ENCODE measurements at places on chromosomes 12 and 14.

DNA sequence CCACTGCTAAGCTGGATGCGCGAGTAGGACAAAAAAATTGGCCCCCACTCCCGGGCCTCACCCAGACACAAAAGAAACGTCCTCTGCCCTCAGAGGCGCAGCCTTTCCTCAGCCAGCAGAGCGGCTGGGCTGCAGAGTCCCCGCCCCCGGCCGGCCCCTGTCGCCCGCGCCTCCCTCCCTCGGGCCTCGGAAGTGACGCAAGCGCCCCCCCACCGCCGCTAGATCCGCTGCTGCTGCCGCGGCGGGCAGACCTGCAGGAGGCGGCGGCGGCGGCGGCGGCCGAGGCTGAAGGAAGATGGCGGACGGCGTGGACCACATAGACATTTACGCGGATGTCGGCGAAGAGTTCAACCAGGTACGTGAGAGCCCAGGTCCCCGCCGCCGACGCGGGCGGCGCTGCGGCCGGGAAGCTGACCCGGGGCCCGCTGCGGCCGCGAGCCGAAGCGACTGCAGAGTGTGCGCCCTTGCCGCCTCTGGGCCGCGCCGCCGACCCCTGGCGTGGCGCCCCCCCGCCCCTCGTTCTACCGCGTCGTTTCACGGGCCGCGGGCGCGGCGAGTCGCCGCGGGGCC is at the start of gene CPSF6:
Gene CPSF6, plus strand, starts transcription at position 218 of the 570 bp plus-strand sequence. Its CDS starts 78 bp downstream, at position 296.
- DNase-seq = peak; percentile 100

- no peak for DNase-seq
Measured at GRCh38 chr14:31400031-31400638, 20.2 kb downstream of the HEATR5A start.

- no peak for DNase-seq
Measured at GRCh38 chr14:21072031-21072473, 1.9 kb downstream of the ARHGEF40 start.

DNA sequence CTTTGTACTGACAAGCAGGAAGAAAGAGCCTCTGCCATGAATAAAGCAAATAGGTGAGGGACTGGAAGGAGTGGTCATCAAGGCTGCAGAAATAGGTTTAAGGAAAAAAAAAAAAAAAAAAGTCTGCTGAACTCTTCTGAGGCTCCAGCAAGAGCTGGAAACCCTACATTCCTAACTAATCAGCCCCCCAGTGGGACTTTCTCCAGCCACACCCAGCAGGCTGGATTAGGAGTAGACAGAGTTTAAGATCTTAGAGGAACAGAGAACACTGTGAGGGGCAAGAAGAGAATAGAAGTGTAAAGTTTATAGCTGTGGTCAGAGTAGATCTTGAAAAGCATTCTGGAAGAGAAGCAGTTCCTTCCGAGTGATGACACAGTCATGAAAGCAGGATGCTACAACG is 66.4 kb downstream of the ATXN2 start:
- DNase-seq = no peak

DNA sequence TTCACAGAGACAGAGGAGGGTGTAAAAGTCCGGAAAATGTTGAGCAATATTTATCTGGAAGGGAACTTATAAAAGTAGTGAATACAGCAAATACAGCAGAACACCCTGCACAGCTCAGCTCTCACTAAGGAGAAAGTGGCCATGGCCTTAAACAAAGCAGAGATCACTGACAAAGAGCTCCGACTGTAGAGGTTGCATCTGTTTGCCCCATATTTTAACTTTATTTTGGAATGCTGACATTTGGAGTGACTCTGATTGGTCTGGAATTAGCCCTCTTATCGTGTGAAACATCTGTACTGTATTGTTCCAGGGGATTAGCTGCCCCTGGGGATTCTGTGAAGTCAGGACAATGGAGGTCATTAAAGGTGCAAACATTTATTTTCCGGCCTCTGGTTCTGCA is 1275.7 kb upstream of the FLRT2 start:
- DNase-seq = no peak

DNA sequence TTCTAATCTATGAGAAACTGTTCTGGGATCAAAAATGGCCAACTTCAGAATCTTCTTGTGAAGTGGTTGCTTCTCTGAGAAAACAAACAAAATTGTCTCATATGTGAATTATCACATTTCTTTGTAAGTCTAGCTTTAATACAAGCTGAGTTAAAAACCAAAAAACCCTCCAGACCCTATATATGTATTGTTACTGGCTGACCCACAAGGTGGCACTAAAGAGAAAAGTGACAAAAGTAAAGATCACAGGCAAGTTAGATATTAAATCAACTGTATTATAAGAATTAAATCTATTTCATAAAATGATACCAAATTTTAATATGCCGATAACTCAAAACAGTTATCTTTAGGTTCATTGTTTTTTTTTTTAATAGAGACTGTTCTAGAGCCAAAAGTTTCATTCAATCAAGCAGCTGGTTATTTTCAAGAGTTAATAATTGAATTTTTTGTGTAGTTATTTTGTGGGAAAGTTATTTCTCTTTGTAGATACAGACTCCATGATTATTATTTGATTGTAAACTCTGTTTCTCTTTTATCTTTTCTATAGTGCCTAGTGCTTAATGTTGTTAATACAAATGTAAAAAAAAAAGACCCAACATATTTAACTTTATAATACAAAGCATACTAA is 7.5 kb upstream of the TRHDE start:
- no peak for DNase-seq

DNA sequence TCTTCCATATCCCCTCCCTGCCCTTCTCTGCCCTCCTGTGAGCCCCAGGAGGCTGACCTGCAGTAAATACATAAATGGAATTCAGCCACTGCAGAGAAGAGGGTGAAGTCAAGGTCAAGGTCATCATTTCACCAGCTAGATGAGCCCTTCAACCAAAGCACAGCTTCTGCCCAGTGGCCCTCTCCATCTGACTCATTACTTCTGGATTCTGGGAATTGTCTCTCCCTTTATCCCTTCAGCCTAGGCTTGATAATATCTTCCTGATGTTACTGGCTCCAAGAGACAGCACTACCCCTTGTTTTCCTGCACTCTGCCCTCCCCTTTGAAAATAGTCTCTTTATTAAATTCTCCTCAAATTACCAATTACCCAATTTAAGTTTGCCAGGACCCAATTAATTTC is 64.5 kb downstream of the TTC9 start:
- DNase-seq = no peak

- no peak for DNase-seq
Measured at GRCh38 chr12:38153737-38154061, 162.9 kb upstream of the ALG10B start.

DNA sequence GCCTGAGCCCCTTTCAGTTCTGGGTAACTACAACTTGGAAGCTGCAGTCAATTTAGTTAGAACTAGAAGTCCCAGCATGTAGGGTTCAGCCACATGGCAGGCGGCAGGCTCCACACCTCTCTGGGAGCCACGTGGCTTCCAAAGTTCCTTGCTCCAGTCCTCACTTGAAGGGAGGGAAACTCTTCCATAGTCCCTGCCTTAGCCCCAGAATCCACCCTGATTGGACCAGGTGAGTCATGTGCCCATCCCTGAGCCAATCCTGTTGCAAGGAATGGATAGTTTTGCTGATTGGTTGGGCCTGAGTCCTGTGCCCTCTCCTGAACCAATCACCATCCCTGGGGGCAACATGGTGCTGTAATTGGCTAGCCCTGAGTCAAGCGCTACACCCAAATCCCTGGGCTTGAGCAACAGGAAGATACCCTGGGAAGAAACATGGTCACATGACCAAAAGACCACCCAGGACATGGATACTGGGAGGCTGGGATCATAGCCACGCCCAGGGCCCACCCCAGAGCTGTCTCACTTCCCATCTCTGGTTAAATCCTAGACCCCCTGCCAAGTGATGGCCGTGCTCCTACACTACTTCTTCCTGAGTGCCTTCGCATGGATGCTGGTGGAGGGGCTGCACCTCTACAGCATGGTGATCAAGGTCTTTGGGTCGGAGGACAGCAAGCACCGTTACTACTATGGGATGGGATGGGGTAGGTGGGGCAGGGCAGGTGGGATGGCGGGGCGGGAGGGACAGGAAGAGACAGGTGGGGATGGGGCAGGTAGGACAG is 154.7 kb downstream of the ADGRD1 start:
- no peak for DNase-seq

DNA sequence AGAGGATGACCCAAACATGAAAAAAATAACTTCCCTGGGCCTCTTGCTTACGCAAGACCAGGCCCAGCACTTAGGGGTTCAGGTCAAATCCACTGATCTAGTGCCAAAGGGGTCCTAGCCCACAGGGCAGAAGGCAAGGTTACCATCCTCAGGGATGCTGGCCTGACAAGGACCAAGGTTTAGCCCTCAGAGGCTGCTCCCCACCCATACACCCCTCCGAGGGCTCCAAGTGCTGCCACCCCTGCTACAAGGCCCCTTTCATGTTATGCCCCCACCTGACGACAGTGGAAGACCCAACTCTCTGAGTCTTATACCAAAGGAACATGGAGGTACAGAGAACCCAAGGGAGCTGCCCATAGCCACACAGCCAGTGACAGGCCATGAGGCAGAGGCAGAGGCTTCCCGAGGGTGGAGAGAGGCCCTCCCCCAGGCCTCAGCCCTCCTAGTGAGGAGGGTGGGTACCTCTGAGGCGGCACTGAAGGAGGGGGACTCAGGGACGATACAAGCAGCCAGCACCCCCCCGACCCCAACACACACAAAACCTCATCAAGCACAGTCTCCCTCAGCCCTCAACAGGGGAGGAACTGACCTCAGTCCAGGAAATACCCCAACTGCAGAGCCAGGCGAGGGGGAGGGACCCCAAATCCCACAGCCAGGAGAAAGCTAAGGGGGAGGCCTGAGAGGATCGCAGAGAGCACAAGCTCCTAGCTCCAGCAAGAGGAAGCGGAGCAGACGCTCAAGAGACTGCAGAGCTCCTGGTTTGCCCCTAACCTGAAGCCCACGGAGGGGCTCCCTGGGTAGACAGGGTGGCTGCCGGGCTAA is 37.0 kb downstream of the ANAPC7 start:
- DNase-seq = no peak

- no peak for DNase-seq
Measured at GRCh38 chr12:77019920-77020319, 45.4 kb downstream of the E2F7 start.

GRCh38 chr14:39957987-39958386 is 525.8 kb upstream of the FBXO33 start:
- DNase-seq = no peak

DNA sequence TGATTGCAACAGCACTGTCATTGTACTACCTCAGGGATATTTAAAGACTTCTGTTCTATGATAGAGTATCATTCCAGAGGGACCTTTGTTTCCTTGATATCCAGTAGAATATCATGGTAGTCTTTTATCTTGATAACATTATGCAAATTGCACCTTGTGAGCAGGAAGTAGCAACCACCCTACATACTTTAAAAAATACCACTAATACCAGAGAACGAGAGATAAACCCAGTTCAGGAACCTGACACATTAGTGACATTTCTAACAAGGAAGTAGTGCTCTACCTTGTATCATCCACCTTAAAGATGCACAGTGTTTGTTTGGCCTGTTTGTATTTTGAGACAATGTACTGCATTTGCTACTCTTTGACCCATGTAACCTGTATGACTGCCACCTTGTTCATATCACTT is 8.8 kb upstream of the MAP4K5 start:
- no peak for DNase-seq

GRCh38 chr12:66051361-66051760 is 79.2 kb downstream of the LLPH start:
- DNase-seq = no peak

GRCh38 chr12:9626821-9627220 is 19.1 kb upstream of the KLRB1 start:
- no peak for DNase-seq

GRCh38 chr12:31034372-31034771 is 39.3 kb upstream of the DDX11 start:
- DNase-seq = no peak

GRCh38 chr14:53226553-53226952 is 73.4 kb upstream of the DDHD1 start:
- no peak for DNase-seq

GRCh38 chr14:95462491-95462890 is 54.0 kb downstream of the SYNE3 start:
- DNase-seq = no peak

DNA sequence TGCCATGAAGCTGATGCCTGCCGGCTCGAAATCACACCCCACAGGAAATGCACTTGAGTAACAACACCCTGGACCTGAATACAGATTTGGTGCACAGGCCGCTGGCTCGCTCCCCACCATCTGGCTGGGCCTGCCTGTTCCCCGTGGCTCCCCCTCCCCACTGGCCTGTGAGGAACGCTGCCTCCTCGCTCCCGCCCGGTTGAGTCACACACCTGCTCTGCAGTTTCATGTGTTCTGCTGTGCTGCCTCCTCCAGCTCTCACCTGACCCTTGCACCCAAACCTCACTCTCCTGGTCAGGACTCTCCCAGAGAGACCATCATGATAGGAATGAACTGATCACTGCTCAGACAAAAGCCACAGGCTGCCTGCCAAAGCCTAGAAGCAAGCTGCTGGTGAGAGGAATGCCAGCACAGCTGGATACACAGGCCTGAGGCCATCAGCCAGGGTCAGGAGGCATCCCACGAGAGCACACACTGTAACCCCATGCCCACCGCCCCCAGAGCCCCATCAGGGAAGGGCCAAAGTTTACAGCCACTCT is 3.8 kb upstream of the SIVA1 start:
- no peak for DNase-seq

GRCh38 chr12:54704202-54704601 is 56.0 kb upstream of the DCD start:
- no peak for DNase-seq

DNA sequence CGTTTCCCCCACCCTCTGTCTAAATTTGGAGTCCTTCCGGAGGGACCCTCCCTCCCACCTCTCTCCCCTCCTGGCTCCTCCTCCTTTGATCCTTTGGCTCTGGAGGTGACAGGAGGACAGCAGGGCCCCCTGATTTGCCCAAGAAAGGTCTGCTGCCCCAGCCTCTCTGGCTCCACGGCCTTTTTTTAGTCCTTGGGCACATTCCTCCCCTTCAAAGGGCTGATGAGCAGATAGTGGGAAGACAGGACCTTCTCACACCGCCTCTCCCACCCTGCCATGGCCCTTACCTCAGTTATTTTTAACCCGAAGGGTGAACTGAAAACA is 196 bp upstream of the MYH6 start:
- no peak for DNase-seq

- no peak for DNase-seq
Measured at GRCh38 chr14:65361920-65362319, 50.6 kb upstream of the FUT8 start.

DNA sequence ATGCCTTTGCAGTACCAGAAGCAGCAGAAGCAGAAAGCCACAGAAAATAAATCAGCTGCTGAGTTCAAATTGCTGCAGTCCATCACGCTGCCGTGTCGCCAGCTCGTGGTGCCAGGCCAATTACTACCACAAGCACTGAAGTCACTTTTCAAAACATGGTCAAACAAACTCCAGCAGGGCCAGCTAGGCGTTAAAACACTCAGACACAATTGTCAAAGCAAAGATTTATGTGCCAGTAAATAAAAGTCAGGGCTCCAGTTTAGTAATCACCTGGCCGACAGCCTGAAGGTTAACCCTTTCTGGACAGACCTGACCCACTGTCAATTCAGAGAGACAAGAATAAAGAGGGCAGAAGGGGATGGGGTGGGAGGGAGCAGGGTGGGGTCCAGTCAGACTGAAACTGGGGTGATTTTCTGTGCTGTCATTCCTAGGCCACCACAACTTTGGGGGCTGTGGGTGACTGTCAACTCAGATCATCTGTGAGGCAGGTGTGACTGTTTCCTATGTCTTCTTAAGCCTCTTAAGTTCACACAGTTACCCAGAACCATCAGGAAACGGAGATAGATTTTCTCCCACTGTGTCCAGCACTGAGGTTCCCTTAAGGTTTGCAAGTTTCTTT is 109.8 kb upstream of the FUT8 start:
- no peak for DNase-seq

GRCh38 chr12:65420941-65421340 is 142.5 kb downstream of the MSRB3 start:
- DNase-seq = no peak
